ENCODE measurements at places on chromosomes 3 and 15.

GRCh38 chr3:43613976-43614375 is 7.8 kb downstream of the ANO10 start:
- no peak for DNase-seq

DNA sequence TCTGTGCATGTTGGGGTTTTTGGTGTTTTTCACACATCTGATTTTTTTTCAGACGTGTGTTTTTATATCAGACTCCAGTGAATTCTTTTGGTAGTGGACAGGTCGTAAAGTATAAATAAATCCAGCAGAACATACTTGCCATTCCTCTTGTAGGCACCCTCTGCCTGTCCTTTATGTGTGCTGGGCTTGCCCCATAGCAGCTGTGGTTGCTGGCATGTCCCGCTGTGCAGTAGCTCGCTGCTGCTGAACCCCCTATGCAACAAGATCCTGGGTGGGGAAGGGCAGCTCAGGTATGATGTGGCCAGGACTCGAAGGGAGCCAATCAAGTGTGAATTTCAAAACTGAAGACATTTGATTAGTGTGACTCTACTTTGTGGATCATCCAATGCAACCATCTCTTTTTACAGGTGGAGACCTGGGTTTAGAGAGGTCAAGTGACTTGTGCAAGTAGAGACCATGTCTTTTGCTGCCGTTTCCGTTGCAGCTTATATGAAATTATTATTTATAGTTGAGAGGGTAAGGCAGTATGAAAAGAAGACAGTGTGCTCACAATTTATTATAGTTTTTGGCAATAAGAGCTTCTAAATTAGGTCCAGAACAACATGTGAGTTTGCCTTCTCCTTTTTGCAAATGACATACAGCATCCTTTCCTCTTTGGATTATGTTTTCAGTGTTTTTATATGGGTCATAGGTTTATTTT is 350.8 kb upstream of the C2CD4B start:
- DNase-seq = no peak

DNA sequence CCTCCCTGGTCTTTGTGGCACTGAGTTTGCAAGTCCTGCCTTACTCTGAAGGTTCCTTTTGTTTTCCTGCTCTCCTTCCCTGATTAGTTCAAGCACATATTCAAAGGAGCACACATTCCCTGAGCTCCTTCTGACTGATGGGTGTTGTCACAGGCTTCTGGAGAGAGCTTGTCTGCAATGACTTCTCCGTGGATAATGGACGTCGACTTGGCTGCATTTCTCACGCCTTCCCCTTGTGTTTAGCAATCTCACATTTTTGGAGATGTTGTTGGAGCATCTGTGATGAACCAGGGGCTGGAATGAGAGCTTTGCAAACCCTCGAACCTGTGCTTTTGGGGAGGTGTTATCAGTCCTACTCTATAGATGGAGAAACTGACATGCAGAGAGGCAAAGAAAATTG is 375.4 kb upstream of the PROK2 start:
- no peak for DNase-seq

GRCh38 chr15:55515491-55515890 is 7.5 kb upstream of the DNAAF4 start:
- DNase-seq = no peak

GRCh38 chr3:83224101-83224868 is 1462.8 kb upstream of the GBE1 start:
- DNase-seq = no peak

- DNase-seq = no peak
Observed at GRCh38 chr3:9969632-9970019, 17.0 kb downstream of the EMC3 start.

DNA sequence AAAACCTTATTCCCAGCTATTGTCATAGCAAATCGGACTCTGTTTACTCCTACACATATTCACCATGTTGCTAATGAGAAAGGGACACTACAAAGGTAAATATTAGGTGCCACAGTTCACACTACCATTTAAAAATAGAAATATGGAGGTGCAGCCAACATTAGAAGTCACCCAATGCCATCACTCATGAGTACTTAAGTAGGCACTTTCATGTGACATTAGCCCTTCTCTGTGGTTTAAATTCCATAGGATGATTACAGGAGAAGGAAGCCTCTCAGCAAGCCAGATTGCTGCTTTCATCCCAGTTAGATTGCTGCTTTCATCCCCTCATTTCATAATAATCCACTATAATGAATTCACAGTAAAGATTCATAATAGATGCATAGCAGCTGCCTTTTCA is 376.8 kb upstream of the ALCAM start:
- DNase-seq = no peak

GRCh38 chr3:124741027-124741426 is 10.8 kb downstream of the UMPS start:
- no peak for DNase-seq

DNA sequence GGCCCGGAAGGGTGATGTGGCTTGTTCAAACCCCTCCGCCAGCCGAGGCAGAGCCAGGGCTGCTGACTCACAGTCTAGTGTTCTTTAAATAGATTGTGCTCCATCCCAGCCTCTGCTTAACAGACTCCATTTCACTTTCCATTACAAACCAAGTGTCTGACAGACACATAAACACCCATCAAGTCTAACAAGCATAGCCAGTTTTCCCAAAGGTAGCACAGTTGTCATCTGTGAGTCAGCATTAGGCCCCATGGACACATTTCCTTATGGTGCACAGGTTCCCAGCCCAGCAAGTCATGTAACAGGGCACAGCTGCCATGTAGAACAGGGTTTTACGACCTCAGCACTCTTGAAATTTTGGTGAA is 109.9 kb upstream of the RAP2B start:
- DNase-seq = no peak

DNA sequence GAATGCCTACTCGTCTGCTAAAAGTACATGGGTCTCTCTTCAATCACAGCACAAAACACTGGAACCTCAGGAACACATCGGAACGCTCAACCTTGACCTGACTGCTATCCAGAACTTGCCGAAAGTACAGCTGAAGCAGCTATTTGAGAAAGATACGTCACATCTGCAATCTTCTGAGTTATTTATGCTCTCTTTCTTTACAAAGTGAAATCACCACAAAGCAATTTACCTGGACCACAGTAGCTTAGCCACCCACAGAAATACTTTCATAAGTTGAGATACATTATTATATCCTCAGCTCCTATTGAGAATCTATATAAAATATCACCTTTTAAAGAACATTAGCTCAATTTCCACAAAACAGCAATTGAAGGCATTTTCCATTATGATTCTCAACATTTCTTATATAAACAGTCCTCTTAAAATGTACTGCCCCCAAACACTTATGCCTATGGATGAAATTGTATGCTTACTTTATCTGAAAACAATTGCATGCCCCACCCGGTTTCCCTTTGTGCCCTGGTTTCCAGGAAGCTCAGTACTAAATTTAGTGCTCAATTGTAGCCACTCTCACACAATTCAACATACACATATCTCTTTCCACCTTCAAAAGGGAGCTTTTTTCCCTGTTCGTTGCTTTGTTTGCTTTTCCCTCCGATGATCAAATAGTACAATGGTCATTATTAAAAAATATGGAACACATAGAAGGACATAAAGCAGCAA is 31.8 kb downstream of the HEG1 start:
- no peak for DNase-seq

- DNase-seq = no peak
Observed at GRCh38 chr3:77939726-77940125, 899.8 kb downstream of the ROBO2 start.

- no peak for DNase-seq
Observed at GRCh38 chr15:44537735-44538240, 841 bp downstream of the EIF3J start.

- DNase-seq = no peak
Observed at GRCh38 chr3:180116203-180116602, 79.5 kb upstream of the PEX5L start.

GRCh38 chr3:101838691-101839090 is 10.6 kb upstream of the NFKBIZ start:
- no peak for DNase-seq

DNA sequence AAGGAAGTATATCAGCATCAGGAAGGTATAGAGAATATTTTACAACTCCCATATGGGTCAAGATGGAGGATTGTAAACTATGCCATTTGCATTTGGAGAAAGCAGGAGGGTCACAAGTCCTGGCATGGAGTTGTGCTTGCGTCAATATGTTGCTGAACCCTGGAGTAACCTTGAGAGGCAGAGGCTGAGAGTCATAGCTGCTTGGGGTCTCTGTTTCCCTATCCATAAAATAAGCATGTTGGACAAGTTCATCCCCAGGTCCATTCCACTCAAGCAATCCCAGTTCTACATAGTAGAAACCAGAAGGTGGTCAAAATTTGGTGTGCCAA is 273.6 kb downstream of the MECOM start:
- DNase-seq = no peak

DNA sequence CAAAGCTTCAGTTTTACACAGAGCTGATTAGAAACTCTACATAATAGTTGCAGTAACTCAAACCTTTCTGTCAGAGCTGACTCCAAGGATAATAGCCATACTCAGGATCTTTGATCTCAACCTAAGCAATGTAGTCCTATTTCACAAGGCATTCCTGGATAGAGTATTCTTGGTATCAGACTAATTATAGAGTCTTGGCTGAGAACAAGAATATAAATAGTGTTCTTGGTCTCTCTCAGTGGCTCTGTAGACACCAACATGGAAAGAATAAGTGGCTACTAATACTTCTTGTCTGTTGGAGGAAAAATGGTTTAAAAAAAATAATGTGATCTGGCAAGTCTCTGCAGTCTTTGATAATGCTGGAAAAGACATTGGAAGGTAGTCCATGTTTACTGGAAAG is 55.7 kb downstream of the RIOX2 start:
- DNase-seq = no peak

- no peak for DNase-seq
Observed at GRCh38 chr3:9211155-9211950, 38.1 kb downstream of the SRGAP3 start.

DNA sequence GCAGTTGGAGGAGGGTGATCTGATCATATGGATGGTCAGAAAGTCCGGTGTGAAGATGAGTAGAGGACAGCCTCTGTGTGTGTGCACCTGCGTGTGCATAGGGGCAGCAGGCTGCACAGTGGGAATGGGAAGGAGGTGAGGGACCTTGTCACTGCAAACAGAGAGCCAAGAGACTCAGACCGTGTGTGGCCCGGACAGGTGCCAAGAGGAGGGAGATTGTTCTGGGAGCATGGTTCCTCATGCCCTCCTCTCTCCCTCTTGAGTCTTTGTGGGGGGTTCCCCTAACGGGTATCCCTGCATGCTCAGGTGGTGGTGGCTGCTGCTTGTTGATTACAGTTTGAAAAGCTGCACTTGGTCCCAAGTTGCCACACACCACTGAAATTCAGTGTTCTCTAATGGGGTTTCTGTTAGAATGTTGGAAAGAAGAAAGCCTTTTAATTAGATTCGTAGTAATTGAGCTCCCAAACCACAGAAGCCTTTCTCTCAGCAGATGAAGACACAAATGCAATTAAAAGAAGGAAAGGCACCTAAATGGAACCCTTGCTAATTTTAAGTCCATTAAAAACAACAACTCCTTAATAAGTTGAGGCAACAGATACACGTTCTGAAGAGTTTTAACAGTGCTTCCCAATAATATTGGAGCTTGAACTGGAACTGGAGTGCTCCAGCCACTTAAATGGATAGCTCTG is 68.9 kb downstream of the CHRNA7 start:
- no peak for DNase-seq

- DNase-seq = no peak
Observed at GRCh38 chr3:153343988-153344782, 182.2 kb downstream of the RAP2B start.

DNA sequence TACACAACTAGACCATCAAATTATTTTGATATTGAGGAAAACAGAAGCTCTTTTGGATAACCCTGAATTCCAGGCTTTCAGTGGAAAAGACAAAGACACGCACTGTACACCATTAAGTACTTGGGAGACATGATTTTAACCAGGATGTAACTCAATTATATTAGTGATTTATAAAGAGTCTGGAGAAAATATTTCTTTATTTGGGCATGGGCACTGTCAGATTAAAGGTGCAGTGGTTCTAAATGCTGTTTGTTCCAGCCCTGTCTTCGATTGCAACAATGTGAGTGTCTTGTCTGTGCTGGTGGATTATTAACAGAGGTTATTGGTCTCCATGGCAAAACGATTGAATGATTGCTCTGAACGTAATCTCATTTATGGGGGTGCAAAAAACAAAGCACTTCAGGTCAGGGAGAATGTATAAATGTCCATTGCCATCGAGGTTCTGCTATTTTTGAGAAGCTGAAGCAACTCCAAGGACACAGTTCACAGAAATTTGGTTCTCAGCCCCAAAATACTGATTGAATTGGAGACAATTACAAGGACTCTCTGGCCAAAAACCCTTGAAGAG is at the start of gene TM4SF4:
TM4SF4 (plus strand) TSS at position 448 of the 568 bp plus-strand sequence. CDS start 181 bp downstream, outside the sequence.
- DNase-seq = no peak

DNA sequence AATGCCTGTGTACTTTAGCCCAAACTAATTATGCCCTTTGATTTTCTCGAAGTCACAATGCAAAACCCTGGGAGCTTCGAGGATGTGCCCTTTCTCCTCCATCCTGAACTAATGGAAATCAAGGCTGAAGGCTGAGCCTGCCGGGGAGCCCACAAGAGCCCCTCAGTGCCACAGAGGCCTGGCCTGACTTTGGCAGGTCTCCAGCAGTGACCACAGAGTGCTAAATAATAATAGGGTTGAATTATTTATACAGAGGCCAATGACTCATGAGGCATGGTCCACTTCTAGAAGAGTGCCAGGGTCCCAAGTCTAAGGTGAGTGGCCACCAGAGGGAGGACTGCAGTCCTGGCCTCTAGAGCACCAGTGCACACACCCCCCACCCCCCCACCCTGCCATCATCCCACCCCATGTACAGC is 19.1 kb upstream of the GLCE start:
- no peak for DNase-seq

GRCh38 chr3:125386811-125387210 is 11.7 kb upstream of the ZNF148 start:
- no peak for DNase-seq

- DNase-seq = no peak
Observed at GRCh38 chr15:96053031-96053780, 277.3 kb upstream of the NR2F2 start.

GRCh38 chr3:132083583-132084279 is 48.9 kb upstream of the CPNE4 start:
- DNase-seq = no peak

GRCh38 chr3:14063152-14063551 is 61.5 kb downstream of the CHCHD4 start:
- no peak for DNase-seq

DNA sequence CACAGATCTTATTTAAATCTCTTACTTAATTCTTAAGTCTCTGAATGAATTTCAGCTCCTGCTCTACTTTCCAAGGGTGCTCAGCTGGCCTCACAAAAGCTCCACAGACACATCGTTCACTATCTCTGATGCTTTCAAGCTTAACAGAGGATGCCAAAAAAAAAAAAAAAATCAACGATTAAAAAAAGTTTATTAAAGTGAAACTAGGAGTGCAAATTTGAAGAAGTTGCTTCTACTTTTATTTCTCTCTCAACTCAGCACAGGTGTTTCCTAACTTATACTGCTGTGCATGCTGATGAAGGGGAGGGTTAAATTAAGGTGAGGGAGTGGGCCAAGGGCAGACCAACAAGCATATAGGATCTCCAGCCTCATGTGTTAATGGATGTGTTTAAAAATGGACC is 157.2 kb downstream of the TIGIT start:
- DNase-seq = no peak
